ENCODE measurements at places on chromosomes 11 and 22. TPM values are rescaled to one million over a fixed set of nuclear protein-coding genes. Genes with fewer than 3 reads are reported as not detected.

The RIMBP3B gene
- 0.28 TPM for total RNA-seq

The TEX54 gene
- total RNA-seq = not detected

- DNase-seq = no peak
Measured at GRCh38 chr22:36753120-36753802, 22.7 kb downstream of the IFT27 start.

GRCh38 chr22:43923631-43924464, at the start of gene PNPLA3:
Gene PNPLA3 (plus strand): TSS chr22:43923805. CDS start chr22:43923912, 107 bp downstream.
- DNase-seq = peak; percentile 81

DNA sequence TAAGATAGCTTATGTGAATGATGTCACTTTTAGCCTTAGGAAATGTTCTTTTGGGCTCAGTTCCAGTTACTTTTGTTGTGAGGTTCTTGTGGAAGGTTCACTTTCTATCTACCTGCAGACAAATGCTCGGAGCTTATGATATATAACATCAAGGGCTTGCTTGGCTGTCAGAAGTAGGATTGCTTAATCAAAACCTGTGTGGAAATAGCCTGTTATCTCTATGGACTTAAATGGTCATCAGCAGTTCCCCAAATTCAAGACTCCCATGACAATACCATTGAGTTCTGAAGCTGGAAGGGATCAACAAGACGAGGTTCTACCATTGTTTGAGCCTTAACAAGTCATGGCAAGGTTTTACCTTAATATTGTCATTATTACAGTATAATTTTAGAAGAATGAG, 43.8 kb downstream of the FLI1 start:
- no peak for DNase-seq

Data from IMR-90 (cell line).